Astrocyte (in vitro differentiated cells and primary cell): ENCODE measurements at places on chromosomes 3 and 15. TPM values are rescaled to one million over a fixed set of nuclear protein-coding genes. Genes with fewer than 3 reads are reported as not detected.

- peak; percentile 91 for DNase-seq
These were observed 78.2 kb downstream of the CMSS1 start for GRCh38 chr3:99895703-99896441.

Gene TM4SF18
- total RNA-seq, result 4.0 and 5.6 TPM in 2 replicates

Gene SCG5
- total RNA-seq, result 12.1 and 14.7 TPM in 2 replicates

- no peak for DNase-seq
These were observed 2.7 kb downstream of the IMPDH2 start for GRCh38 chr3:49026536-49026935.

GRCh38 chr15:35107122-35107521 is 22.0 kb upstream of the NANOGP8 start:
- DNase-seq, result no peak

DNA sequence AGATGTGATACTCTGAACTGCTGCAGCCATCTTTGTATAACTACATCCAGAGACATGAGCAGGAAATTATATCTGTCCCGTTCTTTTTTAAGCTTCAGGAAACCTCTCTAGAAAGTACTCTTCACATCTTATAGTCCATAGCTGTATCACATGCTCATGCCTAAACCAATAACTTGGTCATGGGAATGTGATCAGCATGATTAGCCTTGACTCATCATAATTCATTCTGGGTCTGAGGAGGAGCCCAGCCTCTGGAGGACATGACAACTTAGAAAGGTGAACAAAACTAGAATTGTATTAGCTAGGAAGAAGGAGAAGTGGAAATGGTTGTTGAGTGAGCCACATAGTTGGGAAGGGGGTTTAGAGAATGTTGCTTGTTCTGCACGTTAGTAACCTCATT is 12.9 kb downstream of the PPM1L start:
- no peak for DNase-seq

GRCh38 chr3:59660852-59661625 is 611.2 kb upstream of the CFAP20DC start:
- no peak for DNase-seq

DNA sequence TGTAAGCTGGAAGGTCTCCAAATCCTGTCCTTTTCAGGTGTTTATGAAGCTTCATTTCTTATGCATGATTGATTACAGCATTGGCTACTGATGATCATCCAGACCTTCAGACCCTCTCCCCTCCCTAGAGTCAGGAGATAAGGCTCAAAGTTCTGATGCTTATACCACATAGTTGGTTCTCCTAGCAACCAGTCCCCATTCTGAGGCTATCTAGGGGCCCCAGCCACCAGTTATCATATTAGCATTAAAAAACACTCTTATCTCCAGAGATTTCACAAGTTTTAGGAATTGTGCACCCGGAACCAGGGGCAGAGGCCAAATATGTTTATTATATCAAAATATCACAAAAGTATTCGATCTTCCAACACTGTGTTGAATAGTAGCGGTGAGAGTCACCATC is 953.1 kb downstream of the FHIT start:
- DNase-seq, result no peak

GRCh38 chr3:4582624-4583023 is 89.5 kb downstream of the ITPR1 start:
- DNase-seq, result no peak

DNA sequence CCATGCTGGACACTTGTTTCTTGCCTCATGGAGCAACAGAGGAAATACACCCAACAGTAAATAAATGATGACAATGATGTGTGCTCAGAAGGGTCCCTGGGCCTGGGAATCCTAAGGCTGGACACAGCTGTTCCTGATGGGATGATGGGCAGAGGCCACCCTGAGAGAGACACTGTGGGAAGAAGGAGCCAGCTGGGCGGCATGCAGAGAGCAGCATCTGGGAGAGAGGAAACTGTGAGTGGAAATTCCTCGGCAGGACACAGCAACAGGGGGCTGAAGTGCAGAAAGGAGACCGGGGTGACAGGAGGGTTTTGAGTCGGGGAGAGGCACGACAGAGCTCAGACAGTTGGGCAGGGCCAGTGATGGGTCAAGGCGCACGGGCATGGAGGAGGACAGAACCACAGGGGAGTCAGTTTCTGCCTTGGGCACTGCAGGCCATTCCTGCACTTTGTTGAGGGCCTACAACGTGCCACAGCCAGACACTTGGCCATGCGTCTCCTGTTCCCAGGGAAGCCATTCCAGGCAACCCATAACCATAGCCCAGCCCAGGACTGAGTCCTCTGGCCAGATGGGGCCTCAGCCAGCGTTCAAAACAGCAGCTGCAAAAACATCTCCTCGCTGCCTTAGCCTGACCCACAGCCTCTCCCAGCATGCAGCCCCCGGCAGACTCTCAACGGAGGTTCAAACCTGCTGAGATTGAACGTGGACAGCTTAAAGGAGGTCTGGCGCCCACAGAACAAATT is 36.7 kb upstream of the SLC6A1 start:
- no peak for DNase-seq

Gene UBA7
- 18.9 and 26.2 TPM in 2 replicates for total RNA-seq

DNA sequence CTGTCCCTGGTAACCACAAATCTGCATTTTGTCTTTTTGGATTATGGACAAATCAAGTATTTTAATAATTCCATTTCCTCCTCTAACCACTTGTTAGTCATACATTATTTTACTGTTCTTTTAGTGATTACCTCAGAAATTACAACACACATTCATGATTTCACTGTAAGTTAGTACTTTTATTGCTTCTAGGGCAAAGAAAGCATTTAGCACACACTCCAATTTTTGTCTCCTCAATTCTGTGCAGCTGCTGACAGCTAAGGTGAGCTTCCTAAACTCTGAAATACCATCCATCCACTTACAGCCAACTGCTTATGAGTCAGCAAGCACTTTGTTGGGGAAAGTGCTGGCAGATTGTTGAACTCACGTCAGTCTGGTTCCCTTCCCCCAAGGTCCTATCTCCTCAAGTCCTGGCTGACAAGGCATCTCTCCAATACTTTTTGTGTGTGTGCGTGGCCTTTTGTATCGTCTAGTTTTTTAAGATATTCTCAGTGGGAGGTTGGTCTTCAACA is 49.4 kb upstream of the TNFAIP8L3 start:
- peak; percentile 92 for DNase-seq
